ENCODE measurements at places on chromosomes 7 and 10. TPM values are rescaled to one million over a fixed set of nuclear protein-coding genes. Genes with fewer than 3 reads are reported as not detected.

DNA sequence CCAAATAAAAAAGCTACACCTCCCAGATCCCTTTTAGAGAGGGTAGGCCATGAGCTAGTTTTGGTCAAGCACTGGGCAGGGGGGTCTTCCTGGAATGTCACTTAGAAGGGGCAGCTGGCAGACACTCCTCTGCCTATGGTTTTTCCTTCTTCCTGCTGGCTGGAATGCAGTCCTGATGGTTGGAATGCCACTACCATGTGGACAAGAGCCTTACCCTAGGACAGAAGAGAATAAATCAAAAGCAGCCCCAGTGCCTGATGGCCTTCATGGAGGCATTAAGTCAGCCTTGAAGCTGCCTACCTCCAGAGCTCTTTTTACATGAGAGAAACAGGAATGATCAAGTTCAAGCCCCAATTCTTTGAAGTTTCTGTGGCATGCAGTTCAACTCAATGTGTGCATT is 43.5 kb upstream of the SORBS1 start:
- no peak for DNase-seq

- no peak for DNase-seq
Measured at GRCh38 chr10:17805330-17805729, 3.8 kb upstream of the MRC1 start.

- DNase-seq: peak; percentile 8
Measured at GRCh38 chr7:148485618-148486017, 104.9 kb upstream of the C7orf33 start.

DNA sequence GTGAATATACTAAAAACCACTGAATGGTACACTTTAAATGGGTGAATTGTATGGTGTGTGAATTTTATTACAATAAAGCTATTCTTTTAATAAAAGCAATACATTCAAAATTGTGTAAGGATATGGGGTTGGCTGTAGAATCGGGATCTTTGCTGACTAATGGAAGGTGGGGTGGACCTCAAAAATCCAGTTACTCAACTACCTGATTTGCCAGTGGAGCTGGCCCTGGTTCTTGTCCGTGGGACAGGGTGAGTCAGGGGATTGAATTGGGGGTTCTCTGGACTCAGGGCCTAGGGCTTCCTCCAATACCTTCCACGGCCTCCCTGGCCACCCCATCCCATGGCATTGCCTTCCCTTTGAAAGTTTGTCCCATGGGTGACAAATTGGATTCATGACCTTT is 13.5 kb upstream of the RABGEF1 start:
- DNase-seq: no peak

DNA sequence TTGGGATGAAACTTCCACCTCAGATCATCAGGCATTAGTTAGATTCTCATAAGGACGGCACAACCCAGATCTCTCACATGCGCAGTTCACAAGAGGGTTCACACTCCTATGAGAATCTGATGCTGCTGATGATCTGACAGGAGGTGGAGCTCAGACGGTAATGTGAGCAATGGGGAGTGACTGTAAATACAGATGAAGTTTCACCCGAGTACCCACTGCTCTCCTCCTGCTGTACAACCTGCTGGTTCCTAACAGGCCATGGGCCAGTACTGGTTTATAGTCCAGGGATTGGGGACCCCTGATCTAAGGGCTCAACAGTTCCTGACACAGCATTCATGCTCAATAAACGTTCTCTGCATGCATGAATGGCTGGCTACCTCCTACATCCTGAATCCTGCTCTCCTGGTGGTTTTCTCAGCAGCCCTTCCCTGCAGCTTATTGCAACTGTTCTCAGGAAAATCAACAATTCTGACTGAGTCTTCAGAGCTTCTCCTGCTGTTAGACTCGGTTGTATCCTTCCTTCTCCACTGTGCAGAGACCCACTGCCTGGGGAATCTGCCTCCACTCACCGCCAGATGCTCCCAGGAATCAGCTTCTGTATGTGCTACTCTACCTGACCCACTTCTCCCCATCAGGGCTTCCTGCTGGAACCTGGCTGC is 17.4 kb downstream of the PDE6C start:
- no peak for DNase-seq

DNA sequence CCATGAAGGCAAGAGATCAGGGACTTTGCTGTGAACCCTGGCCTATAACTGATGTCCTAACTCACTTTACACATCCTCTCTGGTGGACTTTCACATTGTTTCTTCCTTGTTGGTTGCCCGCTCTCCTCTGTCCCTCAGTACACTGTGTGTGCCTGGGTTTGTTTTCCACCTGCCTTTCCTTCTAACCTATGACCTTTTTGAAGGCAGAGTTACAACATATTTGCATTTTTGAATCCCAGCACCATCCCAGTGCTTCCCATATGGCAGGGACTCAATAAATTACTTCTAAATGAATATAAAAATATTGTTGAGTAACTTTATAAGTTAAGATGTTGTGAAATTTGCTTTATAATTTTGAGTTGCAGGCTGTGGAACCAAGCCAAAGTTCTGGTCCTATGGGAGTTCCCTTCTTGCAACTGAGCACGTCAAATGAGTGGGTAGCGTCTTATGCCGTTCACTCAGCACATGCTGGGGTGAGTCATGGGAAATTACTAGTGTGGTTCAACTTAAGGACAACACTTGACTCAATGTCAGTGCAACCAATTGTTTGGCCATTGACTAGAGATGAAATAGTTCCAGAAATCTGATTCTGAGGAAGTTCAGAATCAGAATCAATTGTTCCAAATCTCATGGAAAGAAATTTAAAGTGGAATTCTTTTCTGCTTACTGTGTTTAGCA is 250.9 kb downstream of the TWIST1 start:
- DNase-seq: peak; percentile 99

GRCh38 chr10:95229724-95230627 is 35.9 kb downstream of the ACSM6 start:
- DNase-seq: peak; percentile 89

- DNase-seq: no peak
Measured at GRCh38 chr7:45416846-45417245, 157.3 kb upstream of the ADCY1 start.

AS3MT gene
- 0.25 TPM for total RNA-seq
